ENCODE measurements at places on chromosomes 13 and 19.
A peak's percentile ranks its signal among the peaks of the same experiment; 100 is the strongest.

GRCh38 chr19:19615086-19615485 lies 3.4 kb downstream of the PBX4 start:
- peak; percentile 76 for DNase-seq

- DNase-seq, result no peak
These were observed 182.8 kb downstream of the UGGT2 start for GRCh38 chr13:95870421-95870820.

DNA sequence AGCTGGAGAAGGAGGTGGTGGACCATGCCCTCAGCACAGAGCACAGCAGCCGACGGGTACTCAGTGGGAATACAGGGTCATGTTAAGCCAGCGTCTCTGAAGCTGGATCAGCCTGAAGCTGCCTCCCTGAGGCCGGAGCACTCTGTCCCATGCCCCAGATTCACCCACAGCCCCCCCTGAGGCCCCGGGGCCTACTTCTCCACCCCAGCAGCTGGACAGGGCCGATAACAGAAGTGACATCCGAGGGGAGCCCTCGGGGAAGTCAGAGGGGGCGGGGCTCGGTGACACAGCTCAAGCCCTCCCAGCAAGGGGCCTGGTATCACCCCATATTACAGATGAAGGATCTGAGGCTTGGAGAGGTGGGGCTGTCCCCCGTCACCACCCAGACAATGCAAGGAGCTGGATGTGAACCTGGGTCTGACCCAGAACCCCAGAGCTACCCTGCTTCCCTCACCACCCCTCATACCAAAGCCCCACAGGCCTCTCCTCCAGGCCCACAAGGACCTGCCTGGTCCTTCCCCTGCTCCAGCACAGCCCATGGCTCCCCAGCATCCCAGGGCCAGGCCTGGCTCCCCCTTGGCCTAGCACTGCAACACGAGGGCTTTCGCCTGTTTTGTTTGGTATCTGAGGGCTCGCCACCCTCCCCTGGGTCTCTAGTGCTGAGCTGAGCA lies 5.7 kb downstream of the R3HDM4 start:
- no peak for DNase-seq

DNA sequence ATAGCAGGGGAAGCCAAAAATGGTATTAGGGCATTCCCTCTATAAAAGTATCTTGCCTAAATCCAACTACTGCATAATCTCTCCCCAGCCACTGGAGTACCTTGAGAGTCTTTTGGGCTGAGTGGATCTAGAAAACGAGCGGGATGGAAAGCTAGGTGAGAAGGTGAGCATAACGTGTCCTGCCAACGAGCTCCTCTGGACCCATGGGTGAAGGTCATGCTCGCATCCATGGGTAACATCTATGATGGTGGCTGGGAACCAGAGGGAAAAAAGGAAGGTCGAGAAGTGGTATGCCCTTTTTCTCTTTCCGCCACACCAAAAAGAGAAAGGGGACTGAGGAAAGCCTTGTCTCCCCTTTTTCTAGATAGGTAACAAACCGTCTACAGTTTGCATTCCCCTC lies 63.0 kb downstream of the ZNF208 start:
- DNase-seq, result peak; percentile 4

DNA sequence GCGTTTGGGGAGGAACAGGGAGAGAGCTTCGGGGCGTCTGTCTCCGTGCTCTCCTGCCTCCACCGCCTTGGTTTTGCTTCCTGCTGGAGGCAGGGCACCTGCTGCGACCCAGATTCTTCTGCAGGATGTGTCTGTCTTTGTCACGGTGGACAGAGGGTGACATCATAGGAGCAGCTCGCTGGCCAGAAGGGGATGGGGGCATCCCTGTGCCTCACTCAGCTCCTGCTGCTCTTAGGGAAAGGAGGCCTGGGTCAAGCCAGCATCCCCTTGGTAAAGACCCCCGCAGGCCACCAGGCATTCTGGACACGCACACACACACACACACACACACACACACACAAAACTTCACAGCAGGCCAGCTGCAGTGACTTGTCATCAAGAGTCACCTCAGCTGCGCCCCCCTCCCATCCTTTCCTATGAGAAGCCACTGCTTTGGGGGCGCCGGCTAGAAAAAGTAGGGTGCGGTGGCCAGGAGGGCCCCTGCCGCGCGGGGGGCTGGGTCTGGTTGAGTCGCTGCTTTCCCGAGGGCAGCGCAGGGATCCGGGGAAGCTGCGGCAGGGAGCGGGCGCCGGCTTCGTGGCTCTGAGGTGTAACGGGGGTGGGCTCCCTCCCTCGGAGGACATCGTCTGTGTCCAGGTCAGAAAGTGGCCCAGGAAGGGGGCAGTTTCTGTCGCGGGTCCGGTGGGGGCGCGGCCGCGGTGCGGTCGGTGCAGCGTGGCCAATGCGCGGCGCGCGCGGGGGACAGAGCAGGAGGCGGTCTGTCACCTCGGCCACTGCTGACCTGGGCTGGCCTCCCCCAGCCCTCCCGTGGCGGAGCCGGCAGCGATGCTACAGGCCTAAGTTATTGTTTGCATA lies 15.8 kb upstream of the NPAS1 start:
- DNase-seq, result no peak

- DNase-seq, result no peak
These were observed 2.3 kb upstream of the FFAR3 start for GRCh38 chr19:35355791-35356460.

DNA sequence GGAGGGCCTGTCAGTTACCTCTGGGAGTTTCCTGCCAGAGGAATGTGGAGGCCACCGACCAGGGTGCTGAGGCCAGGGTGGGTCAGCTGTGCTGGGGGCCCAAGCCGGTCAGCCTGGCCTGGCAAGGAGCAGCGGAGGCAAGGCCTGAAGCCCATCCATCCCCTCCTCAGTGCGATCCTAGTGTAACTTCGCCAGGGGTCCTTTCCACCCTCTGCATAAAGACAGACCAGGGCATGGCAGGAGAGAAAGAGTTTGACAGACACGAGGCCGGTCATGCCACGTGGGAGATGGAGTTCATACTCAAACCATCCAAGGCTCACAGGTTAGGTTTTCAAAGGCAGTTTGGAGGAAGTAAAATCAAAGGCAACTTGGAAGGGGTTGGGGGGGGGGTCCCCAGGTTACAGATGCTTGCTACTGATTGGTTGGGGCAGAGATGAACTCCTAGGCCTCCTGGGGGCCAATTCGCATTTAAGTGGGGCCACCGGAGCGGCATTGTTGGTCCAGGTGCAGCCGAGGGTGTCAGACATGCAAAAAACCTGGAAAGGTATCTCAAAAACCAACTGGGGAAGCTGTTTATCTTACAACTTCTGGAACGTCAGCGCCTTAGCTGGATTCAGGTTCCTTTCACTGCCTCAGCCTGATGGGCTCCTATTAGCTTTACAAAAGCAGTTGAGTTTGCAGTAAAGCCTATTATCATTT lies 36.8 kb upstream of the DPRX start:
- DNase-seq, result no peak

Data from RPMI7951 (cell line).